ENCODE measurements at places on chromosomes 2 and 18.
A peak's percentile ranks its signal among the peaks of the same experiment; 100 is the strongest.

DNA sequence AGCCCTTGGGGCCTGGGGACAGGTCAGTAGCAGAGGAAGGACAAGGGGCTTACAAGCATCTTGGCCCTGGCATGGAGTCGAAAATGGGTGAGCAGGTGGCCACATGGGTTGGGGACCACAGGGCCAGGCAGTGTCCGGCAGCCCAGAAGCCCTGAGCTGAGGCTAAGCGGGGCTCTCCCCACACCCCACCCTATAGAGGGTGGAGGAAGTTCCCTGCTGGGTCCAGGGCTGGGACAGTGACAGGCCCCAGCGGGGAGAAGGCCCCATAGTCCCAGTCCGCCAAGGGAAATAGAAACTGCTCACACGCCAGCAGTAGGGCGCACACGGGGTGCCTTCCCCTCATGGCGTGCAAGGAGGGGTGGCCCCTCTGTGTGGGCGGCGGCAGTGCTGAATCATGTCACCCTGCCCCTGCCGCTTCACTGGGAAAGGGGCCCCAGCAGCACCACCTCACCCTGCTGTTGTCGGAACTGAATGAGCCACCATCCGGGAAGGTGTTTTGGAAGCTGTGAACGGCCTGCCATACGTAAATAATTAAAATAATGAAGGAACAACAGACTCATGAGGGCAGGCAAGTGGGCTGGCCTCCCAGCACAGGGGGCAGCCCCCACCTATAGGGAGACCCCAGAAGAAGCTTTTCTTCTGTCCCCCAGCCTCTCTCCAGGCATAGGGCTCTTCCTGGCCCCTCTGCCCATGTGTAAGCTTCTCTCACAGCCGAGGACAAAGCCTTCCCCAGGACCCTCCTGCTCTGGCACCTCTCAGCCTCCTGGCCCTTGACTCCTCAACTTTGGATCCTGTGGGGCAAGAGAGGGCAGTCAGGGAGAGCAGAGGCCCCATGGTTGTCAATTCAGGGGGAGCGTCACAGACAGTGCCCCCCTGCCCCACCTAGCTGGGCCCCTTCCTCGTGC lies 12.7 kb upstream of the DUSP2 start:
- peak; percentile 51 for DNase-seq

GRCh38 chr2:217992061-217992460 lies 10.7 kb downstream of the TNS1 start:
- DNase-seq, result no peak

DNA sequence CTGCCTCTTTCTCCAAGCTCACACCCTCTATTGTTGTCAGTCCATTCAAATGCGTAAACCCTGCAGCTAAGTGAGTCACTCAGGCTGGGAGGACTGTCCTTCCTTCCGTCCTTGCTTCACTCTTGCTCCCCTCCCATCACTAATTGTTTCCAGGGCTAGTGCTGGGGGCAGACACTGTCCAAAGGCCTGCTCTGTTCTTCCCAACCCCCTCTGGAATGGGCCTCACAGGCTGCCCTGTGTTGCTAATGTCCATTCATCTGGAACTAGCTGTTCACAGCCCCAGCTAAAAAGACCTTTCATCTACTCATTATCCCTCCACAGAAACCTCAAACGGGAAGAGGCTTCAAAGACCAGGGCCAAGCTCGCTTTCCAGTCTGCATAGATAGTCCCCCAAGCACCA lies 31.9 kb upstream of the NRP2 start:
- DNase-seq, result no peak

GRCh38 chr2:203360833-203361430 lies 32.7 kb downstream of the ABI2 start:
- DNase-seq, result no peak

DNA sequence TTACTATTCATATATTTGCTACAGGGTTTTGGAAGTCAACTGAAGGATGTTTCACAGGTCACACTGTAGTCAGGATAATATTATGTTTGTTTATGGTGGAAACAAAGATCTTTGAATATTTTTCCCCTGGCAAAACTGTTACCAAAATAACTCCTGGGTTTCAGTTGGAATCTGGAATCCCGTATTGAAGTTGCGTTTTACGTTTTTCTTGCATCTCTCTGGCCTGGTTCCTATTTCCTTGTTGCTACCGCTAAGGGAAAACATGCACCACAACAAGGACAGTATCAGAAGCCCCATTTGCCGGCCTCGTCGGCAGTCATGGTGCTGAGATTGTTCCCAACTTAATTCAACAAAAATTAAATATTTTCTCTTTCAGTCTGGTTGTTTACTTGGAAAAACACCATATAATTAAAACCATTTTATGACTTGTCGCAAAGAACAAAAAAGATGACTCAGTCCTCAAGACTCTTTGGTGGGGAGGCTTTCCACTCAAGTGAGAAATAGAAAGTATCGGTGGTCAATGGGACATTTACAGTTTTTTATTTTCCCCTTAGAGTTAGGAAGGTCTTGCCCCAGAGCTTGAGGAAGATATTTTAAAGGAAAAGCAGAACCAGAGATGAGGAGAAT lies 42.3 kb downstream of the EN1 start:
- DNase-seq, result no peak
